ENCODE measurements at places on chromosomes 4 and X. TPM values are rescaled to one million over a fixed set of nuclear protein-coding genes. Genes with fewer than 3 reads are reported as not detected.

The PROM1 gene
- 5.2 TPM for total RNA-seq

- ATAC-seq, result no peak
These were observed 81.2 kb downstream of the LDB2 start for GRCh38 chr4:16817286-16817685.

The CABS1 gene
- not detected for total RNA-seq

DNA sequence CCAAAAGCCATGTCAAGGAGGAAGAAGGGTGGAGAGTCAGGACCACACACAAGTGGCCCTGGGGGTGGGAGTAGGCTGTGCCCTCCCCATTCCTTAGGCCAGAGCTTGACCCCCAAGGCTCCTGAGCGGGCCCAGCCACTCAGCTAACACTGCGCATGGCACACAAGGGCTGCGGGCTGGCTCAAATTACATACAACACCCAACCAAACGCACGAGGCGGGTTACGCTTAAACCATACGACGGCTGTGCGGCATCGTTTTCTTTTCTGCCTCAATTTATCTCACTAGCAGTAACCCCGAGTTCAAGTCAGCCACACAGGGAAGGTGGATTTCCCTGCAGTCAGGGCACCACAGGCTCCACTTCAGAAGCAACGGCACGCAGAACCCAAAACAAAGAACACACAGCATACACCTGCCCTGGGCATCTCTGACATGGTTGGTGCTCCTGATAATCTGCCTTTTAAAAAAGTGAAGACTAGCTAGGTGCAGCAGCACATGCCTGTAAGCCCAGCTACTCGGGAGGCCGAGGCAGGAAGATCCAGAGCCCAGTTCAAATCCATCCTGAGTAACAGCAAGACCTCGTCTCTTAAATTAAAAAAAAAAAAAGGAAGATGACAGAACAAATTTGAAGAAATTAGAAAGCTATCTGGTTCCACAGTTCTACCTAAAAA, 2.9 kb downstream of the GAK start:
- no peak for ATAC-seq

GRCh38 chr4:180240670-180241069, 2002.5 kb upstream of the TENM3 start:
- ATAC-seq, result no peak

GRCh38 chrX:150092549-150092948, 154.3 kb upstream of the EOLA2 start:
- no peak for ATAC-seq

GRCh38 chr4:187193141-187193540, 469.5 kb upstream of the FAT1 start:
- ATAC-seq, result no peak

The CYSLTR1 gene
- 0.52 TPM for total RNA-seq

GRCh38 chrX:7071390-7071789, 76.1 kb upstream of the STS start:
- no peak for ATAC-seq

GRCh38 chrX:45628041-45628440, 427.4 kb upstream of the DIPK2B start:
- ATAC-seq, result no peak

The FAAH2 gene
- total RNA-seq, result 4.8 TPM

- peak; percentile 96 for ATAC-seq
These were observed at the start of gene NAAA for GRCh38 chr4:75940692-75941253. NAAA (minus strand) TSS chr4:75941013; CDS start chr4:75940949, 64 bp downstream.

The ARHGAP10 gene
- 15.8 TPM for total RNA-seq

DNA sequence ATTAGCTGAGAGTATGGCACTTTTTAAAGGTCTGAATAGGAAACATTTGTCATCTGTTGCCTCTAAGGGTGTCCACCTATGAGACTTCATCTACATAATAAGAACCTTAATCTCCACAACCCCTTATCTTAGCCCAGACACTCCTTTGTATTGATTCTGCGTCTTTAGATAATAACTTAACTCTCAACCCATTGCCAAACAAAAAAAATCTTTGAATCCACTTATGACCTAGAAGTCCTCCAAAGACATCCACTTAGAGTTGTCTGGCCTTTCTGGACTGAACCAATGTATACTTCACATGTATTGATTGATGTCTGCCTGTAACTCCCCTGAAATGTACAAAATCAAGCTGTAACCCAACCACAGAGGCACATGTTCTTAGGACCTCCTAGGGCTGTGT, 66.0 kb upstream of the CHRNA9 start:
- ATAC-seq, result no peak

DNA sequence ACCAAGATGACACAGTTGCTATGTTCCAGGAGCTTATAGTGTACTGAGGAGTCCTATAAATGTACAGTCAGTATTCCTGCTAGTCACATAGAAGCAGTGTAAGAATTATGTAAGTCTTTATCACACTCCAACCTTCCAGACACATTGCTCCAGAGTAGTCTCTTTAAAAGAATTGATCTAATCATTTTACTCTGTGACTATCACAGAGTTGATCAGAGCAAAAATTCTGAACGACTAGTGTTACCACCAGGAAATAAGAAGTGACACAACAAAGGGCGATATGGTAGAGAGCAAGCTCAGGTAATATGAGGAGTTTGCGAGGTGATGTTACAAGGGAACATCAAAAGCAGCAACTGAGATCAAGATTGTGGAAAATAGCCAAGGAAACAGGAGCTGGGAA, 9.0 kb upstream of the HPF1 start:
- no peak for ATAC-seq

DNA sequence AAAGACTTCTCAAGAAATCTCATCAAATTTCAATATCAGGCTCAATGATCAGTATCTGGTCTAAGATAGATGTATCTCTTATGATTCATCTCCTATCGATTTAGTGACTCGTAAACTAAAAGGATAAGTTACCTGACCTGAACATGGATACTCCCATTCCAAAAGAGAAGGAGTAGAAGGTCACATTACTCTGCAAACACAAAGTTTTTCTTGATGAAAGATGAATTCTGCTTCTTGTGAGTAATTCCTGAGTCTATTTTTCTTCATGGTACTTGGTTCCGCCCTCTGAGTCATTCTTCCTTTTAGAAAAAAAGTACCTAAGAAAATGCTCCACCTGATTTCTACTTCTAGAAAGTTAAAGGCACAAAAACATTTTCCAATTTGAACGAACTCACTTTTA, 223.1 kb upstream of the SLIT2 start:
- ATAC-seq, result no peak

DNA sequence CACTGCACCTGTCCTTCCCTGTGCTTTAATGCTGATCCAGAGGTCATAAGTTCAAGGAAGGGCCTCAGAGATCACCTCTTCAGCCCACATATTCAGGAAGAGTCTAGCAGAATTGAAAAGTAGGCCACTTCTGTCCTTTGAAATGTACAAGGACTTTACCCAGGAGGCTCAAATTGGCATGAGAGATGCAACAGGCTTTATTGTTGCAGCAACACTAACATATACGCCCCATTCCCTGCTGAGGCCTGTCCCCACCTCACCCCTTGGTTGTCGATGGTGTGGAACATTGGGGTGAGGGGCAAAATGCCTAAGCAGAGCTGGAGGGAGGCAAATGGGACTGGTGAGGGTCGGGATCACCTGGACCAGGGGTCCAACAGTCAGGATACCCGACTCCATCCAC, 2.8 kb downstream of the PRAF2 start:
- no peak for ATAC-seq

GRCh38 chr4:144202081-144202480, 61.6 kb upstream of the GYPA start:
- ATAC-seq, result no peak

GRCh38 chr4:143344774-143345173, 8.1 kb downstream of the GAB1 start:
- no peak for ATAC-seq

The ARHGAP4 gene
- total RNA-seq, result 7.5 TPM

DNA sequence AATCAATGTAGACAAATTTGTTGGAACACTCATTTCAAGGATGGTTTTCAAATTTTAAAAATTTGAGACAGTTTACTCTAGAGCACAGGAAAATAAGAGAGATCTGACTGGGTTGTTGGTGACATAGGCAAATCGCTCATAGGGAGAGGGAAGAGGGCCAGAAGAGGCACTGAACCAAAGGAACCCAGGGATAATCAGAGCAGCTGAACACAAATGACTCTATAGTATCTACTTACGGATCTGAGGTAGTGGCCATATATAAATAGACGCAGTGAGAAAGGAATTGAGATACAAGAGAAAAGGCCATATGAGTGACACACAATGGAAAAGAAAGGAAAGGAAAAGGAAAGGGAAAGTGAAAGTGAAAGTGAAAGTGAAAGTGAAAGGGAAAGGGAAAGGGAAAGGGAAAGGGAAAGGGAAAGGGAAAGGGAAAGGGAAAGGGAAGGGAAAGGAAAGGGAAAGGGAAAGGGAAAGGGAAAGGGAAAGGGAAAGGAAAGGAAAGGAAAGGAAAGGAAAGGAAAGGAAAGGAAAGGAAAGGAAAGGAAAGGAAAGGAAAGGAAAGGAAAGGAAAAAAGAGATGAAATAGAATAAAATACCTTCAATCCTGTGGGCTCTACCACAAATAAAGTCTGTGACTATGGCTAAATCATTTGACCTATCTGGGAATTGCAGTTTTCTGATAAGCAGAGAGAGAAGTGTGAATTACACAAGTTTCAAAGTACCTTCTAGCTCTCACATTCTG, 759.2 kb downstream of the DMD start:
- ATAC-seq, result no peak

- ATAC-seq, result peak; percentile 78
These were observed 8.5 kb downstream of the UGT2B7 start for GRCh38 chr4:69104719-69105275.

GRCh38 chrX:41823402-41823801, 99.4 kb downstream of the GPR82 start:
- ATAC-seq, result no peak

- ATAC-seq, result peak; percentile 92
These were observed 651 bp downstream of the UCHL1 start for GRCh38 chr4:41257257-41257901.

The FREM3 gene
- total RNA-seq, result not detected

- no peak for ATAC-seq
These were observed 50.0 kb downstream of the TET2 start for GRCh38 chr4:105196523-105197145.

The TMPRSS11A gene
- 62.3 TPM for total RNA-seq

GRCh38 chr4:121706595-121707021, 9.8 kb upstream of the ANXA5 start:
- no peak for ATAC-seq

The TRIM61 gene
- total RNA-seq, result not detected

The FAM236A gene
- not detected for total RNA-seq

GRCh38 chrX:13646154-13646549, 6.8 kb upstream of the TCEANC start:
- ATAC-seq, result peak; percentile 72

- ATAC-seq, result no peak
These were observed 43.4 kb downstream of the IDS start for GRCh38 chrX:149461746-149462145.

- no peak for ATAC-seq
These were observed 470.2 kb downstream of the IQCM start for GRCh38 chr4:149345424-149345823.

- ATAC-seq, result peak; percentile 67
These were observed at the start of gene DDIT4L for GRCh38 chr4:100189820-100190642. DDIT4L (minus strand) TSS chr4:100190468; CDS start chr4:100189983, 485 bp downstream.

The SHROOM3 gene
- 20.7 TPM for total RNA-seq

All from esophagus mucosa (tissue), 1 donor.